ENCODE measurements at places on chromosomes 5 and 9. TPM values are rescaled to one million over a fixed set of nuclear protein-coding genes. Genes with fewer than 3 reads are reported as not detected.

CNTFR gene
- not detected for total RNA-seq

NEUROG1 gene
- not detected for total RNA-seq

NR5A1 gene
- not detected for total RNA-seq

C9orf43 gene
- 0.54 TPM for total RNA-seq

ATOX1 gene
- 48.1 TPM for total RNA-seq

MYOT gene
- not detected for total RNA-seq

KIF20A gene
- 52.4 TPM for total RNA-seq

SRP19 gene
- total RNA-seq, result 57.0 TPM

GRPEL2 gene
- total RNA-seq, result 29.7 TPM

TMEM174 gene
- total RNA-seq, result not detected

ANKRD55 gene
- total RNA-seq, result 0.19 TPM

IQGAP2 gene
- total RNA-seq, result 74.9 TPM

SPATA31C1 gene
- total RNA-seq, result not detected

CATSPER3 gene
- 0.40 TPM for total RNA-seq

WWC1 gene
- 0.22 TPM for total RNA-seq

ADAMTS2 gene
- total RNA-seq, result not detected

FAM81B gene
- not detected for total RNA-seq

GPSM1 gene
- 5.0 TPM for total RNA-seq

DROSHA gene
- 87.4 TPM for total RNA-seq

EMB gene
- 188 TPM for total RNA-seq

TMOD1 gene
- 1.1 TPM for total RNA-seq

C5orf34 gene
- 9.3 TPM for total RNA-seq

SRD5A1 gene
- total RNA-seq, result 15.9 TPM

CFAP77 gene
- not detected for total RNA-seq

GABRA1 gene
- not detected for total RNA-seq

CYSRT1 gene
- 0.45 TPM for total RNA-seq

GABRA6 gene
- not detected for total RNA-seq

SCGB3A2 gene
- total RNA-seq, result not detected

CDH18 gene
- not detected for total RNA-seq

ARL14EPL gene
- not detected for total RNA-seq

SLC4A9 gene
- total RNA-seq, result 0.17 TPM

SPINK4 gene
- not detected for total RNA-seq

PITX1 gene
- not detected for total RNA-seq

ELAVL2 gene
- total RNA-seq, result not detected

FOXD4L5 gene
- total RNA-seq, result 0.19 TPM

ARSK gene
- 4.7 TPM for total RNA-seq
